ENCODE measurements at places on chromosomes 12 and 14.

GRCh38 chr14:20468764-20469241 lies 403 bp upstream of the PNP start:
- no peak for DNase-seq

DNA sequence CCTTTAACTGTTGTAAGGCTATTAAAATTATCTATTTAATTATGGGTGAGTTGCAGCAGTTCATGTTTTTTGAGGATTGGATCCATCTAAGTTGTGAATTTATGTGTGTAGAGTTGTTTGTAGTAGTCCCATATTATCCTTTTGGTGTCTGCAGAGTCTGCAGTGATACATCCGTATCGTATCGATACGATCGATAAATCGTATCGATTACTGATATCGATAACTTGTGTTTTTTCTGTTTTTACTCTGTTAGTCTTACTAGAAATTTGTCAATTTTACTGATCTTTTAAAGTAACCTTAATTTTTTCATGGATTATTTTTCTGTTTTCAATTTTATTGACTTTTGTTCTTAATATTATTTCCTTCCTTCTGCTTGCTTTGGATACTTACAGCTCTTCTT lies 462.5 kb upstream of the SOX5 start:
- DNase-seq = no peak

- no peak for DNase-seq
Observed at GRCh38 chr12:1339618-1340319, 254.6 kb downstream of the FBXL14 start.

DNA sequence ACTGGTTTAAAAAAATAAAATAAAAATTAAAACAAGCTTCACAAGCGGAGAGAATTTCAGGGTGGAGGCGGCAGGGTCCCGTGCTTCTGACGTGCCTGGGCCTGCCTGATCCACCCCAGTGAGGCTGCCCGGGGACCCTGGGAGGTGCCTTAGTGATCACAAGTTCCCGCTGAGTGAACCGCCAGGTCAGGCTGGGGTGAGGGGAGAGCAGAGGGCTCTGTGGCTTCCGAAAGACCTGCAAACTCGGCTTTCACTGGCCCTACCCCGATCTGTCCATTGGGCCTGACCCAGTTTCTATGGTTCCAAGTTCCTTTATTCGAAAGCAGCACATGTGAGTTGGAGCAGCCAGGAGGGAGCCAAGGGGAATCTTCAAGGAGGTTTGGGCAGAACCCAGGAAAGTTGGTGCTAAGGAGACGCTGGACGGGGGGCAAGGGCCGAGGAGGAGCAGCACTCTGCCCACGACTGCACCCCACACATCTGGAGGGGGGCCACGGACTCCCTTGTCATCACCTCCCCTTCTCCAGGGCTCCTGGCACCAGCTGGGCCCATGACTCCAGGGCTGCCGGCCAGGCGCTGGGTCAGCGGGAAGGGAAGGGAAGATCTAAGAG lies 12.9 kb downstream of the MMP14 start:
- no peak for DNase-seq

DNA sequence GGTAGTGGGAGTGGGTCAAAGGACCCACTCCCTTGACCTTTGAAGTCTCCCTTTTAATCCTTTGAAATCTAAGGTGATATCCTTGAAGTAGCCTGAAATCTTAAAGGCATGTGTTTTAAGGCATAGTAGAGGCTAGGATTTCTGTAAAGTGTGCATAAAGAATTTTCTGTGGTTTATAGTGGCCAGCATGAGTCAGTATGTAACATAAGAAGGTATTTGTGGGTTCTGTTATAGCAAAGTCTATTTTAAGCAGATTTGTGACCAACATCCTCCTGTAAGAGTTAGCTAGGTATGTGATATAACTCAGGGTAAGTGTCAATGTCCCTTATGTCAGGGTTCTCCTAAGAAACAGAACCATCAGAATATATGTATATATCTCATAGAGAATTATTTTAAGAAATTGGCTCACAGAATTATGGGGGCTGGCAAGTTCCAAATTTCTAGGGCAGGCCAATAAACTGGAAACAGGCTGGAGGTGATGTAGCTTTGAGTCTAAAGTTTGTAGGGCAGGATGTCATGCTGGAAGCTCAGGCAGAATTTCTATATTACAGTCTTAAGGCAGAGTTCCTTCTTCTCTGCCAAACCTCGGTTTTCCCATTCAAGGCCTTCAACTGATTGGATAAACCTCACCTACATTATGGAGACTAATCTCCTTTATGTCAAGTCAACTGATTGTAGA lies 18.7 kb upstream of the EPYC start:
- DNase-seq = no peak

GRCh38 chr12:49776858-49777257 lies 35.5 kb downstream of the TMBIM6 start:
- DNase-seq = no peak

All from stimulated activated CD8-positive, alpha-beta memory T cell treated with anti-CD3 and anti-CD28 coated beads, Interleukin-7, amount 100 ng/mL, for 1 hour (primary cell).